ENCODE measurements at places on chromosomes 7 and 10.

- DNase-seq: no peak
These were observed 154.9 kb upstream of the TMEM72 start for GRCh38 chr10:44756216-44756615.

DNA sequence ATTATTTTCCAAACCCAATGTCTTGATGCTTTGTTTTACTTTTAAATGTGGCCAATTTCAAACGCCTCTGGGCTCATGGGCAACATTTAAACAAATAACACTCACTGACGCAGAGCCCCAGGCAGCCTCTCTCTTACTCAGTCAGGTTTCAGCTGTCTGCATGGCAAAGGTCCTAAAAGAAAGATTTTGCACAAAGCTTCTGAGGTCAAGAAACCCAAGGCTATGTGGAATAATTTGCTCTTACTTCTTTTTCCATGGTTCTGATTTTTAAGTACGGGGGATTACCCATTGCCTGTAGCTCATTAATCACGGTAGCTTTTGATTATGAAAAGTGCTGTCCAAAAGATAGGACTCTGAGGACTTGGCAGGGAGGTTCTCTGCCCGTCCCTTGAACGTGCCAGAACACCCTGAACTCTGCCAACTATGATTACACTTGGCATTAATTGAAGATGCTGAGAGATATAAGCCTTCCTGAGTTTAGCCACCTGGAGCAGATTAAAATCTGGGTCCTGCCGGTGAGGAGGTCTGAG lies 14.1 kb upstream of the MSRB2 start:
- DNase-seq: no peak

DNA sequence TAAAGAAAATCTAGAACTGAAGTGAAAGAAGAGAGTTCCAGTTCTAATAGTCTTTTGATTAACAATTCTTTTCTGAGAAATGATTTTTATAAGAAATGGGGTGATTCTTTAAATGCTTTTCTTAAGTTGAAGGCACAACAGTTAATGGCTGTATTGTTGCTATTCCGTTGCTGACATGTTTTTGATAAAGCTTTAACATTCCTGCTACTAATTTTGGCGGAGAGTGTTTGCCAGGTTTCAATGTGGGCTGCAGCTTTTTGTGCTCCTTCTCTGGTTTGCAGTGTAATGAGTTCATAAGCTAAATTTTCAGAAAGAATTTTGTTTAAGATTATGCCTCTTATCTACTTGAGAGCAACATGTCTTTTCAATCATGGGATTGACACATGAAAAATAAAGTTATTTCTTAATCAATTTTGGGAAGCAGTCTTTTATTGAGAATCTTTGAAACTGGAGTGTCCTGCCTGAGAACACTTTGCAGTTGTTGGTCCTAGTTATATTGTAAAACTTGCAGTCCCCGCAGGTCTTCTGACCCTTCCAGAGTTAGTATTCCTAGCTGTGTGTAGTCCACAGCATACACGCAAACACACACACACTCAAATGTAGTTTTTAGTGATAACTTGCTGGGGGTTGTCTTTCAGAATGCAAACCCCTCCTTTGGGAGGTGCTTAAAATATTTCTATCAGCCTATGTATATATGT lies 56.7 kb downstream of the COL17A1 start:
- no peak for DNase-seq

GRCh38 chr7:107876916-107877315 lies 14.1 kb upstream of the DLD start:
- DNase-seq: no peak

- DNase-seq: no peak
These were observed 513.9 kb upstream of the ZWINT start for GRCh38 chr10:56874950-56875349.

- DNase-seq: no peak
These were observed 26.8 kb upstream of the SUPV3L1 start for GRCh38 chr10:69153227-69153626.

DNA sequence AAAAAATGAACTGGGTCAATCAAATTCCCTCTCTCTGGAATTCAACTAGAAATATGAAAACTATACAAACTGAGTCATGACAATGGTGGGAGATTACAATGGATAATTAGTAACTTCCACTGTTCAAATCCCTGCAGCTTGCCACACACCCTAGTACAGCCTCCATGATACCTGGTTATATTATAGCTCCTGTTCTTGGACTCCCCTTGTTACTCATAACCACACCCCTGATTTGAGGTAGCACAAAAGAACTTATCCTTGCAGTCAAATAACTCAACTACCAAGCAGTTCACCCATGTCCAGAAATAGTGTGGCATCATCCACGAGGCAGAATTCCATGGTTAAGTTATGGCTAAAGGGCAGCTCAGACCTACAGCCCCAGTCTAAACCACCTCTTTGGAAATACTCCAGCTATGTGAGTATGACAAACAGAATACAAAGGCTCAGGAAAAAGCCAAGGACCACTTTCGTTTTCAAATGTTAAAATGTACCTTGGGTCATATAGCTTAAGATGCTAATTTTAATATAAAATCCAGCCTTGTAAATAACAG lies 164.7 kb downstream of the CPEB3 start:
- no peak for DNase-seq

DNA sequence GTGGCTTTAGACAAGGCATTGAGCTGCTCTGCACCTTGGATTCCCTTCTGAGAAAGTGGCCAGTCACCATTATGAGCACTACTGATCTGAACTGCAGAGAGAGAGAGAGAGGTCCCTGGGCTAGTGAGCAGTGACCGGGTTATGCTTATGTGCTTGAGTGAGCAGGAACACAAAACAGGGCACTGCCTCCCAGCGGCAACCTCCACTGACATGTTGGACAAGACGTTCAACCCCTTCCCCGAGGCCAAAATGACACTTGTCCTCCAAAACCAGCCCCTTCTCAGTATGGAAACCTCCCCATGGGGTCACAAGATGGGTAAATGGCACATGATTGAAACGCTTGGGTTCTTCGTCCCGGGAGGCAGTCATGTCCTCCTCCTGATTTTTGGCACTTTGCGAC lies 339.4 kb upstream of the ZMIZ1 start:
- no peak for DNase-seq

- DNase-seq: peak; percentile 36
These were observed 1.1 kb downstream of the RALA start for GRCh38 chr7:39624442-39624807.

Data from activated CD4-positive, CD25-positive, alpha-beta regulatory T cell treated with anti-CD3 and anti-CD28 coated beads, Interleukin-2, amount 50 U/mL, for 72 hours (primary cell).